ENCODE measurements at places on chromosomes 12 and 14. TPM values are rescaled to one million over a fixed set of nuclear protein-coding genes. Genes with fewer than 3 reads are reported as not detected.

DNA sequence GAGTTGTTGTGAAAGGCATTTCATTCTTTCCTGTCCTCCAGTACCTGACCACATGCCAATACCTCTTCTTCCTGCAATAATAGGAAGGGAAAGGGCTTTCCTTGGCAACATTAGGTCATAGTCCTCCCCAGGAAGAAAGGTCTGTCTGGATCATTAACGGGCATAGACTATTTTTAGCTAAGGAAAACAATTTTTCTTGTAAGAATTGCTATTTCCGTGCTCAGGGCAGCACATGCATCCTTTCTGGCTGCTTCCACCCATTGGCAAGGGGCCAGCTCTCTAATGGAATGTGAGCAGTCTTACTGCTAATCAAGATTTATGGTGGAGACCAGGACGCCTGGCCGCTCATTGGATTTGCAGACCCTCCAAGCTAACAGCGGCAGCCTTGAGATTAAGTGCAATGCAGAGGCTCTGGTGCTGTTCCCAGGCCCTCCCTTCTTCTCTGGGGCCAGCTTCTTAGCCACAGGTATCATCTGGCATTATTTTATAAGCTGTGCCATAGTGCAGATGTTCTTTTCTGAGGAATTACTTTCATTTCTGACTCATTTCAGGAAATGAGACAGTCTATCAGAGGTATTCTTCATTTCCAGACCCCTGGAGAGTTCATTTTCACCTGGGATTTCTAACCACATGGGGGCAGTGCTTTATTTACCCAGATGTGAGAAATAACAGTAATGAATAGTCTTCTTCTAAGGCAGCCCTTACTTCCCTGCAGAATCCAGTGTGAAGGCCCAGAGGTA lies 52.9 kb downstream of the ANO6 start:
- no peaks in the 10 kb centered on the region for H3K36me3 ChIP-seq
- DNase-seq = peak; percentile 82
- no peaks in the 10 kb centered on the region for H3K27me3 ChIP-seq
- H3K4me1 ChIP-seq = peaks cover 29% of the 10 kb centered on the region
- H3K4me3 ChIP-seq = peak overlapping the region; percentile 23

DNA sequence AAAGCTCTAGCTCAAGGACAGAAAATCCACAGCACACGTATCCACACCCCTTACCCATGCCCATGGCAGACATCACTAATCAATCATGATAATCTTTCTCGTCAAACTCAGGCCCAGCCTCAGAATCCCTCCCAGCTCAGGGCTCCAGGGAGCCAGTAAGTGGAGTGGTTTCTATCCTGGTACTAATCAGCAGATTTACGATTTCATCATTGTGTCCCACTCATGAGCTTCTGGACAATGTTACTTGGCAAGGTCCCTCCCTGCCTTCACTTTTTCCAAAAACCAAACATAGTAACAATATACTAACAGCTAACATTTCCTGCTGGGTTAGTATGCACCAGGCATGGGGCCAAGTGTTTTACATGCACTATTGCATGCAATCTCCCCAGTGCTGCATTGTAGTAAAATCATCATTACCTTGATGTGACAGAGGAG lies 45.8 kb upstream of the NCOR2 start:
- DNase-seq = peak; percentile 66
- H3K27ac ChIP-seq = no peak overlapping the region
- no peaks in the 10 kb centered on the region for H3K4me1 ChIP-seq
- H3K27me3 ChIP-seq = no peaks in the 10 kb centered on the region

The GPRC5D gene
- not detected for total RNA-seq

DNA sequence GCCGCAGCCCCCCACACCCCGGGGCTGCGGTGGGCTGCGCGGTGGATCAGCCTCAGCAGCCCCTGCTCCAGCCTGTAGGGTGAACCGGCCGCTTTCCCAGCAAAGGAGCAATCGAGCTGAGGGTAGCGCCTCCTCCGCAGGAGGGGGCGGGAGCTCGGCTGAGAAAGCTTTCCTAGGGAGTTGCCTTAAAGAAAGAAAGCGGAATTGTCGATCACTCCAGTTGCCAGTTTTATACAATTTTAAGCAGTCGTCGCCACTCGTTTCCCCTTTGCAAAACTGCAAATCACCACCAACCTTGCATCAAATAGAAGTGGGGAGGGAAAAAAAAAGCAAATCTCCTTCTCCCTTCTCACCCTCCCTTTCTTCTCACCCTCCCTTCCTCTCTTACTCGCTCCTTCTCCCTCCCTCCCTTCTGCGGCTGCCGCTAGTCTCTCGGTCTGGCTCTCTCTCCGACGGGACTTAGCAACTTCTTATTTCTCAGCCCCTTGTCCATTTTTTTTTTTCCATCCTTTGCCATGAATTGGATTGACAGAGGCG lies at the start of gene PDE3A:
TSS of gene PDE3A (plus strand) at position 424 of the 537 bp plus-strand sequence. CDS start 748 bp downstream, outside the sequence.
- H3K4me1 ChIP-seq = no peaks in the 10 kb centered on the region
- DNase-seq = peak; percentile 85
- H3K4me3 ChIP-seq = peak within 1 kb of the TSS; percentile 87
- H3K36me3 ChIP-seq = no peaks in the 10 kb centered on the region
- H3K27ac ChIP-seq = peak within 1 kb of the TSS; percentile 59

The ANG gene
- 3.8 TPM for total RNA-seq

DNA sequence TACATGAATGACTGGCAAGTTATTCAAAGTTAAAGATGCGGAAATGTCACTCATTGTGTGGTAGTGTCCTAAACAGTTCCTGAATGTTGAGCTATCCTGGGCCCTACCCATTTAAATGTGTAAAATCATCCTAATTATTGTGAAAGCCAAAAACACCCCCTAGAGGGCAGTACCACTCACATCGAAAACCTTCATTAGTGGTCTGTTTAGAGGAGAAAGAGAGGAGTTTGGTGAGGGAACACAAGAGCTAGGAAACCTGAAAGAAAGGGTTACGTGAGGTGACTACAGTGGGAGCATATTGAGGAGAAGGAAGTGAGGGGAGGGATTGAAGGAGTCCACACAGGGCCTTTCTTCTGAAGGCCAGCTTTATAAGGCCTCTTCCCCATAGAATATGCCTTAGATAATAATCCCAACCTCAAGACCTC lies 2.5 kb upstream of the TEP1 start:
- no peaks in the 10 kb centered on the region for H3K27me3 ChIP-seq
- H3K4me1 ChIP-seq = peaks cover 8% of the 10 kb centered on the region
- peak; percentile 72 for DNase-seq
- no peaks in the 10 kb centered on the region for H3K36me3 ChIP-seq
- no peak overlapping the region for H3K4me3 ChIP-seq

DNA sequence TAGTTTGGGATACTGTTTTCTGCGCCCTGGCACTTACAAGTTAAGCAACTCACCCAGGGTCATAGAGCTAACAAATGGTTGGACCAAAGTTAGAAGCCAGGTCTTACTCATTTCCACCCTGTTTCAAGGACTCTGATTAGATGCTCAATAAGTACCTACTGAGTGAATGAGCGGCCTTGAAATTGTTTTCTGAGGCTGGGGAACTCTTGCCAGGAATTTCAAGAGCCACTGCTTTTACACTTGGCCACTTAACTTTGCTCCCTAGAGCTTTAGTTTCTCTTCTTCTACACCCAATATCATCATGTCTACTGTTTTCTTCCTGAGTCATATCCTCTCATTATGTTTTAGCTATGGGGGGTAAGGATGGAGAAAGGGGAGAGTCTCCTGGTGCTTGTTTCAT lies 431.6 kb downstream of the ZFP36L1 start:
- peak; percentile 65 for DNase-seq
- H3K4me3 ChIP-seq = no peak overlapping the region
- H3K36me3 ChIP-seq = no peaks in the 10 kb centered on the region
- peaks cover 34% of the 10 kb centered on the region for H3K4me1 ChIP-seq

The C12orf42 gene
- total RNA-seq = not detected

DNA sequence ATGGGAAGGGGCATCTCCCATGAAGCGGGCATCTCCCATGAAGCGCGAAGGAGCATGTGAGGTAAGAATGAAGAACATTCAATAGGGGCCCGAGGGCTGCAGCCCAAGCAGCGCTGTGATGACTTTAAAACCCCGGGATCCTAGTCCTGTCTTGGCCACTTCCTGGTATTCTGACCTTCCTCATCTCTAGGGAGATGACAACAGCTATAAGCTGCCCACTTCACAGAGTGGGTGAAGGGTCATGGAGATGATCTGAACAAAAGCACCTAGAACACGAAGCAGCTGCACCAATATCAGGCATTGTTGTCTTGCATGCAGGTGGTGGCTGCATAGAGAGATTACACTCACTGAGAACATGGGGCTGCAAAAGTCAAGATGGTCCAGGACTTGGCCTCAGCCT lies 64.5 kb downstream of the SPTB start:
- no peaks in the 10 kb centered on the region for H3K36me3 ChIP-seq
- H3K27ac ChIP-seq = no peak overlapping the region
- no peak for DNase-seq
- 0 out of 2 replicates have a peak, but pooled peaks cover 2% of the 10 kb centered on the region for H3K27me3 ChIP-seq

DNA sequence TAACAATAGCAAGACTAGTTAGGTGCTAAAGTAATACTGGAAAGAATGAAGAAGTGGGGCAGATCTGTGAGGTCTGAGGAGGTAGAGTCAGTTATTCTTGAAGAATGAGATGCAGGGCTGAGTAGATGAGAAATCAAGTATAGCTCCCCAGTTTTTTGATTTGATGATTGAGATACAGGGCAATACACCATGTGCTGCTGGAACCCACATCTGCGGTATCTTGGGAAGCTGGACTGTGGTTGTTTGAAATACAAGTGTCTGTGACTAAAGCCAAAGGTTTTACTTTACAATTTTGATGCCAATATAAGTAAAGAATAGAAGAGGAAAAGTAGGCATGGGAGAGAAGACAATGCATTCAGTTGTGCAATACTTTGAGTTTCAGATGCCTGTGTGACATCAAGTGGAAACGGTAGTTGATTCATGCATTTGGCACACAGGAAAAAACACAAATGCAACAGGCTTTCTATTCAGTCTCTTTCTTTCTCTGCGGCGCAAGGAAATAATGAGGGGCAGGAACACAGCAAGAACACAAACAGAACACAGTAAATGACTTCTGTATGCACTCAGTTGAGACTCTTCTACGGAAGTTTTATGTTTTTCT lies 190.2 kb upstream of the SLC38A2 start:
- peak overlapping the region; percentile 88 for H3K27ac ChIP-seq
- H3K4me3 ChIP-seq = peak overlapping the region; percentile 58
- H3K36me3 ChIP-seq = no peaks in the 10 kb centered on the region
- peaks cover 54% of the 10 kb centered on the region for H3K4me1 ChIP-seq

GRCh38 chr12:54306925-54307741 lies 6.3 kb upstream of the NFE2 start:
- H3K4me3 ChIP-seq = no peak overlapping the region
- H3K27me3 ChIP-seq = no peaks in the 10 kb centered on the region
- DNase-seq = peak; percentile 62
- no peak overlapping the region for H3K27ac ChIP-seq
- peaks cover 7% of the 10 kb centered on the region for H3K4me1 ChIP-seq

- no peaks in the 10 kb centered on the region for H3K36me3 ChIP-seq
- no peaks in the 10 kb centered on the region for H3K27me3 ChIP-seq
- DNase-seq = no peak
- H3K27ac ChIP-seq = no peak overlapping the region
- no peaks in the 10 kb centered on the region for H3K4me1 ChIP-seq
Measured at GRCh38 chr14:86619726-86620125, 1089.8 kb downstream of the FLRT2 start.

The DICER1 gene
- 28.2 TPM for total RNA-seq

GRCh38 chr14:96390965-96391292 lies 999 bp upstream of the AK7 start:
- H3K27me3 ChIP-seq = no peaks in the 10 kb centered on the region
- no peak for DNase-seq
- peak overlapping the region; percentile 87 for H3K4me3 ChIP-seq
- no peaks in the 10 kb centered on the region for H3K4me1 ChIP-seq
- no peak overlapping the region for H3K27ac ChIP-seq
